Hypothalamus (tissue), 51 donors: ENCODE measurements at places on chromosomes 3 and 15.
A peak's percentile ranks its signal among the peaks of the same experiment; 100 is the strongest.

DNA sequence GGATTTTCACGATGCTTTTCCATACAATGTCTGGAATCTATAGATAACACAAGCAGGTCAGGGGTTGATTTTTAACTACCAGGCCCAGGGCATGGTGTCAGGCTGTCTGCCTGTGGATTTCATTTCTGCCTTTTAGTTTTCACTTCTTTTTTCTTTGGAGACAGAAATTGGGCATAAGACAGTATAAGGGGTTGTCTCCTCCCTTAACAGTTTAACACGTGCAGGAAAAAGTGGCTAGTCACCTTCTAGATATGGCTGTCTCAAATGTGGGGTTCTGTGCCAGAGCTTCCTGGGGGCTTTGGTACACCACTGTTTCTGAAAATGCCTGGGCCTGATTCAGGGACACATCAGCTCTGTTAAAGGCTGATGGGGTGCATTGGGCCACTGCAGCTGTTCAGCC is 7.4 kb upstream of the ZNF589 start:
- no peak for DNase-seq

- no peak for DNase-seq
Measured at GRCh38 chr15:29812384-29812694, 9.9 kb downstream of the TJP1 start.

DNA sequence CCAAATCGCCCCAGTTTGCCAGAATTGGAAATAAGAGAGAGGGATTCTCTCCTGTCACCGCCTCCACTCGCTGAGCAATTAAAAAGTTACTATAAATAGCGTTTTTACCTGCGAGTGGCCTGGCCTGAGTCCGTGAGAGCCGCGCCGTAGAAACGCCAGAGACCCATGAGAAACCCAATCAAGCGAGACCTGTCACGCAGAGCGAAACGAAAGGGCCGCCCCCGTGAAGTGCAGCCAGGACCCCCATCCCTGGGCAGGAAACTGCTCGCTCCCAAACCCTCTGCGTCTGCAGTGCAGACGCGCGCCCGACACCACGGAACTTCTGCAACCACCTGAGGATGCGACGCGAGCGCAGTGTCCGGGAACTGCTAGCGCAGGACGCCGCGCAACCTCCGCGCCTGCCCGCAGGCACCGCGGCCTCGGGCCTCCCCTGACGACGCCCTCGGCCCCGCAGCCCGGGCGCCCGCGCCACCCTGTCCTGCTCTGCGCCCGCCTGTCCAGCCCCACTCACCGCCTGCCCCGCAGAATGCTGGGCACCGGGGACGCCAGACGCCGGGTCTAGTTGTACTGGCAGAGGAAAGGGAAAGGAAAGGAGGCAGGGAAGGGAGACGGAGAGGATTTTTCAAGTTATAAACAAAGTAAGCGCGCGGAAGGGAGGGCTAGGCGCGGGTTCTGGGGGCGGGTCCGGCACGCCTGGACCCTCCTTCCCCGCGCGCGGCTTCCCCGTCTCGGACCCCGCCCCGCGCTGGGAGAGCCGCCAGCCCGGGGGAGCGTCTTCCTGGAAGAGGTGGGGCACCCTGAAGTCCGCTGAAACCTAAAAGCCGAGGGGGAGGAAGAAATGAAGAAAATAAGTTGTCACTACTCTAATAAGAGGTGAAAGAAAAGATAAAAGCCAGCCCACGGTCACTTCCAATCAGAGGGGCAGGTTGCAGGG is at the start of gene PLSCR4:
Gene PLSCR4 (minus strand): TSS at position 657 of the 934 bp plus-strand sequence. CDS start 29,034 bp downstream, outside the sequence.
- peak; percentile 43 for DNase-seq

DNA sequence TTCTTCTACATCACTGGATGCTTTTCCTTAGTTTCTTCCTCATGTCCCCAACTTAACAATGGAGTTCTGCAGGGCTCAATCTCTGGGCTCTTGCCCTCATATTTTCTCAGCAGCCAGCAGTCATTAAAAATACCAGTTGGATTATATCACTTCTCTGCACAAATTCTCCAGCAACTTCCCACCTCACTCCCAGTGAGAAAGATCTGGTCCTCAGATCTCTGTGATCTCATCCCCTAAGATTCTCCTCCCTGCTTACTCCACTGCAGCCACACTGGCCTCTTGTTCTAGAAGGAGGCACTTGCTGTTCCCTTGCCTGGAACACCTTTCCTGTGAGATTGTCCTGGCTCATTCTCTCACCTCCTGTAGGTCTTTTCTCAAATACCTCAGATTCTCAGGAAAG is 6.1 kb downstream of the ERICH6 start:
- DNase-seq = no peak
